ENCODE measurements at places on chromosomes 4 and X. TPM values are rescaled to one million over a fixed set of nuclear protein-coding genes. Genes with fewer than 3 reads are reported as not detected.

Gene RIBC1
- total RNA-seq = 3.5 TPM

Gene SORCS2
- total RNA-seq = 20.3 TPM

Gene DCAF4L1
- 0.23 TPM for total RNA-seq

Gene GABRG1
- 90.7 TPM for total RNA-seq

Gene TMEM271
- total RNA-seq = 13.1 TPM

Measured in diencephalon (tissue), 1 donor.